HS-5 (cell line): ENCODE measurements at places on chromosomes 3 and 15.
A peak's percentile ranks its signal among the peaks of the same experiment; 100 is the strongest.

- peak; percentile 18 for DNase-seq
These were observed 274.1 kb downstream of the OTOL1 start for GRCh38 chr3:161770484-161771386.

- no peak for DNase-seq
These were observed 57.8 kb downstream of the ZNF621 start for GRCh38 chr3:40582401-40583027.

DNA sequence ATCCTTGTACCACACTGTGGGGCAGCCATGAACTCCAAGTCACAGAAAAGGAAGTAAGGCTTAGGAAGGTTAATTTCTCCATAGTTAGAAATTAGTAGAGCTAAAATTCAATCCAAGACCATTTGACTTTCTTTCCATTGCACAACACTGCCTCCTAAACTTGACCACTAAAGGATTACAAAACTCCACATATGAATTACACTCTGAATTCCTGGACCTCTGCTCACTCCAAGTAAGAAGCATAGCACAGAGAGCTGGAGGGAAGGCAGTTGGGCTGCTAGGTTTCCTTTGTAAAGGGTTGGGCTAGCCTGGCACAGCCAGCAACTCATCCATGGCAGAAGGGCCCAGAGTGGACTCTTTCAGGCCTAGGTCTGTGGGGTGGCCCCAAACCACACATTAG lies 134.4 kb downstream of the MYLK start:
- peak; percentile 90 for DNase-seq

- no peak for DNase-seq
These were observed 256.2 kb downstream of the ZNF621 start for GRCh38 chr3:40780925-40781406.

DNA sequence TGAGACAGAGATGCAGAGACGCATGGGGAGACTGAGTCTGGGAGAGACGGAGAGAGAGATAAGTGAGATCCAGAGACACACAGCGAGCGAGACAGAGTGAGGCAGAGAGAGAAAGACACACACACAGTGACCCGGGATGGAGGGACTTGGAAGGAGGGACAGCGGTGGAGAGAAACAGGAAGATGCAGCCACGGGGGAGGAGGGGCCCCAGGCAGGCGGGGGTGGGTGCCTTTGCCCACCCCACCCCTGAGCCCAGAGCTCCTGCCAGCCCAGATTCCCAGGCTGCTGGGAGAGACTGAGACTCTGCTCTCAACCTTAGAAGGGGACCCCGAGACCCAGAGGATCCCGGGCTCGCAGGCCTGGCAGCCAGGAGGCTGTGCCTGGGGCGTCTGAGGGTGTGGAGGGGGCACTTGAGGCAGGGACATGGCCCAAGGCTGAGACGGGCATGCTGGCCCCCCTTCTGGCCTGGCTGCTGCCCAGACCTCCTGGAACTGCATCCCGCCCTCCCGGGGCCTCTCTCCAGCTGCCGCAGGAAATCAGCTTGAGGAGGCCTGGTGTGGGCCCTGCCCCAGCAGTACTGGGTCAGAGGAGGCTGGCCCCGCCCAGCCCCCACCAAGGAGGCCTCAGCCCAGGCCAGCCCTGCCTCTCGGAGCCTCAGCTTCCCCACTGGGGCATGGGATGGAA lies 18.1 kb downstream of the H1-8 start:
- DNase-seq = no peak

DNA sequence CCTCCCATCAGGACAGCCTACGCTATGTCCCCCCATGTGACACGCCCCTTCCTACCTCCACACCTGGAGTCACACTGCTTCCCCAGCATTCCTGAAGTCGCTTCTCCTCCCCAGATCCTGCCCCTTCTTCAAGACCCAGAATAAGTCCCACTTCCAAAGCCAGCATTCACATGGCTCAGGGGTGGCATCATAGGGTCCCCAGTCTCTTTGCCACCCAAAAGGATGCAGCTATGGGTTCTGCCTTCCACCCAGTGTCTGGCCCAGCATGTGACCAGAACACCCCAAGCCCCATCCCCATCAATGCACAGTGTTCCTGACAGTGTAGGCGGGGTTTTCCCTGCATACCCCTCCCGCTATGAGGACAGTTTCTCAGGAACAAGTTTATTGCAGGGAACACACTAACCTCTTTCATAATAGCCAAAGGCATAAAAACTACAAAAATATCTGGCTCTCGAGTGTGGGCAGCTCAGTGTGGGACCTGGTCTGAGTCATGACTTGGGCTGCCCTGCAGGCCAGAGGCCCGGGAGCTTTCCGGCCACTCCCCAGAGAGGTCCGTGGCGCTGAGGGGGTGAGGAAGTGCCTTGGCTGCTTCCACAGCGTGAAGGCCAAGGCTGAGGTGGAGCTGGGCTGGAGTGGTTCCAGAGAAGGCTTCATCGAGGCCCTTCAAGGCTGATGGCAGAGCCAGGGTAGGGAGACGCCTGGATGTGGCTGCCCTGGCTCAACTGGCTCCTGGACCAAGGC lies 5.8 kb downstream of the ISLR start:
- peak; percentile 60 for DNase-seq

GRCh38 chr15:101147181-101147580 lies 104.7 kb downstream of the CHSY1 start:
- no peak for DNase-seq

GRCh38 chr3:39255503-39256325 lies 24.1 kb downstream of the CX3CR1 start:
- DNase-seq = no peak

- peak; percentile 82 for DNase-seq
These were observed 854 bp upstream of the COL8A1 start for GRCh38 chr3:99637368-99638111.

- no peak for DNase-seq
These were observed 198.0 kb downstream of the THRB start for GRCh38 chr3:24296441-24297205.

DNA sequence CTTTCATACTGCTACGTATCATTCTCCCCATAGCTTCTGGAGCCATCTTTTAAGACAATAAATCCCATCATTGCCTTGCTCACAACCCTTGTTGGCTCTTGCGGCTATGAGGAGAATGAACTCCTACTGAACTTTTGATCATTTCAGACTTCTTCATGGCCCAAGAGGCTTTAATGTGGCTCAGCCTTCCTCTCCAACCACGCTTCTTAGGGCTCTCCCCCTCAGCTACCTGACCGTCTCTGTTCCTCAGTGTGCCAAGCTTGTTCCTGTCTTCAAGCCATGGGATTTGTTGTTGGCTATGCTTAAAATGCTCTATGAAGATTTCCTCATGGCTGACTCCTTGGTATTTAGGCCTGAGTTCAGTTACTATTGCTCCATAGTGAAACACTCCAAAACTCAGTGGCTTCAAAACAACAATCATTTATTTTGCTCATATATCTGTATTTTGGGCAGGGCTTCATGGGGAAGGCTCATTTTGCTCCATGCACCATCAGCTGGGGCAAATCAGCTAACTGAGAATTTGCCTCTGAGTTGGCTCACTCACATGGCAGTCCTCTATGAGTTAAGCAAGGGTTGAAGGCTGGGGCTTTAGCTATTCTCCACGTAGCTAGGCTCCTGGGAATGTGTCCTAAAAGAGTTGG lies 47.5 kb downstream of the FOXL2 start:
- DNase-seq = no peak

- DNase-seq = no peak
These were observed 1158.9 kb upstream of the EPHA6 start for GRCh38 chr3:95655363-95655986.

DNA sequence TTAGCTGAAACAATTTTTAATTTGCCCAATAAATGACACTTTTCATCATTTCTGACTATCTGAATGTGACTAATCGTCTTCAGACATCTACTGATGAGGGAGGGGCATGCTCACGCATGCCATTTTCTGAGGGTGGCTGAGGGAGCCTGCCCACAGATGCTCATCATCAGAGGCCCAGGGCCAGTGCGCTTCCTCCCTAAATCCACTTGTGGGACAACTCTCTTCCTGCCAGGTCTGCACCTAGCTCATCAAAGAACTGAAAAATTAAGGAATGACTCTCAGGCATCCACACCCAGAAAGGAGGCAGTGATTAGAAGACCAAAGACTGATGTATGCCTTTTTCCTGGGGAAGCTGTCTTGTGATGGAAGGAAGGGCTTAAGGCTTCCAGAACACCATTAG lies 22.8 kb downstream of the RTP3 start:
- no peak for DNase-seq

- no peak for DNase-seq
These were observed 133.3 kb downstream of the ALCAM start for GRCh38 chr3:105499961-105500360.

GRCh38 chr3:28376424-28376823 lies 27.8 kb upstream of the AZI2 start:
- peak; percentile 58 for DNase-seq

DNA sequence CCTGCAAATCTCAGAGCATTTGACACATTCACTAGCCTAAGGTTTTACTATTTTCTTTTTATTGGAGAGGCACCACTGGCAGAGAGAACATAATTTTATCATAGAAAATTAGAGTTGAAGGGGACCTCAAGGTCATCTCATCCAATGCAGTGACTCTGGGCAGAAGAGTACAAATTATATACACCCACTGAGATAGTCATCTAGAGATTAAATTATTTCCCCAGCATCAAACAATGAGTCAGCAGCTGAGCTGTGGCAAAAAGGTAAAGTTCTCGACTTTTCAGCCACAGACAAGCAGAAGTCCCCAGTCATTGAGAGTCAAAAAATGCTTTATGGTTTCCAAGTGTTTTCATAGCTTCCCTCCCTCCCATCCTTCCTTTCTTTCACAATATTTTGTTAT lies 39.3 kb upstream of the SEMA6D start:
- DNase-seq = no peak

DNA sequence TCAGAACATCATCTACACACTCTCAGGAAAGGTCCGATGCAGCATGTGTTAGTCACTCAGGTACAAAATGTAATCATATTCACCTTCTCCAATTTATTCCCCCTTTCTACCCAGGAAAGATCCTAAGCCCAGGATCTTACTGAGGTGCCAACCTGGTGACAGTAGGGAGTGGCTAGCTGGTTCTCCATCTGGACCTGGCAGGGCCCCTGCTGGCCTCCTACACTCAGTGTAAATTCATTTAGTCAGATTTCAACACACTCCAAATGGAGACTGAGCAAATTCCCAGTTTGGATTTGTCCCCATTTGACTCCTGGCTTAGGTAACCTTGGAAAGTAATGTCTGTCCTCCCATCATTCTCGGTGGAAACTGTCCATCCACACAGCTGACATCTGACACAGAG lies 47.3 kb downstream of the SYNPR start:
- no peak for DNase-seq

- DNase-seq = no peak
These were observed 152.6 kb downstream of the DPH6 start for GRCh38 chr15:35393398-35393797.

DNA sequence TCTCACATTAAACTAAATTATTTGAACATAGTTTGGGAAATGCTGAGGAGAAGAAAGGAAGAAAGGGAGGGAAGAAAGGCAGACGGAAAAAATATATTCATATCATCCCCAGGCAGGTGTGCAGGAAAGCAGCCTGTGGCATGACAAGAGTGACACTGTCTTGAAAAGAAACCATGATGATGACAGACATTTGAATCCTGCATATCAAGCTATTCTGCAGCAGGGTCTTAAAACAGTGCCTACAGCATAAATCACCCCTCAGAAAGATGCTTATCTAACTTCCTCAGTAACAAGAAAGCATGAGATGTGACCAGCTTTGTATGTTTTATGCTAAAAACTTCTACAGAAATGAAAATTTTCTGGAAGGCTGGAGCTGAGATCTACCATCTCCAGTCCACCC lies 144.5 kb upstream of the GRM7 start:
- DNase-seq = no peak

- no peak for DNase-seq
These were observed 355.5 kb upstream of the SUCLG2 start for GRCh38 chr3:68009900-68010299.

DNA sequence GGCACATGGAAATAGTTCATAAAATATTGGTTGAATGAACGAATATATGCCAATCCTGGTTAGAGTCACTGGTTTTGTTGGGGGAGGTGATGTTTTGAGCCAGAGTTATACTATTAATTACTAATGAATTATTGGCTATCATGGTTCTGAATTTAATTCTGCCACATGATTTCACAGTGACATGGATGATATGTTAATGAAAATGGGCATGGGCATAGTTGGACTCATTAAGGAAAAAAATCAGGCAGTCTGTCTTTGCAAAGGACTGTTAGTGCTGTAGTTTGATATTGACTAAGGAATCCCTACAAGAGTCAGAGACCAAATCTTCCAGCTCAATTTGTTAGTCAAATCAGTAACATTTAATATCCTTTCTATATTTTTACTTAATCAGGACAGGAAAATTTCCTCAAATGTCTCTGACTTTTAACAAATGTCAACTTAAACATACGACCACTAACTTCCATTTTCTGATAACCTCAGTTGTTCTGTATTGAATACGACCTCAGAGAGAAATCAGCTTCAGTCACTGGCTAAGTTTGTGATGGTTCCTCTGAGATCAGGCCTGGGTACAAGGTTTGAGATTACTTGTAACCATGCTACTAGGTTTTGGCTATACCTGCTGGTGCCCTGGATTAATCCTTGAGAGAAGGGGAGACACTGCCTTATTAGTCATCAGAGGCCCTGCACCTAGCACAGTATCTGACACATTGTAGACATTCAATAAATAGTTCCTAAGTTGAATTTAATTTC lies 13.3 kb downstream of the NFKBIZ start:
- DNase-seq = no peak

DNA sequence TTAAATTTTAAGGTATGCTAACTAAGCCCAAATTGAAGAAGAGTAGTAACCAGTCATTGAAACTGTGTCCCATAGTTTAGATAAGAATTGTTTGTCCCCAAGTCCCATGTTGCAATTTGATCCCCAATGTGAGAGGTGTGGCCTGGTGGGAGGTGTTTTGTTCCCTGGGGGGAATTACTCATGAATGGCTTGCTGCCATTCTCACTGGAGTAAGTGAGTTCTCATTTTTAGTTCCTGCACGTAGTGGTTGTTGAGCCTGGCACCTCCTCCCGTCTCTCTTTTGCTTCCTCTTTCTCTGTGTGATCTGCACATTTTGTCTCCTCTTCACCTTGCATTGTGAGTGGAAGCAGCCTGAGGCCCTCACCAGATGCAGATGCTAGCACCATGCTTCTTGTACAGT lies 1271.0 kb downstream of the NSUN3 start:
- no peak for DNase-seq

- no peak for DNase-seq
These were observed 38.0 kb upstream of the NEDD4 start for GRCh38 chr15:56031402-56031801.

GRCh38 chr3:86993704-86994103 lies 2.8 kb upstream of the VGLL3 start:
- no peak for DNase-seq

GRCh38 chr3:68878322-68878721 lies 54.0 kb downstream of the TAFA4 start:
- peak; percentile 3 for DNase-seq

DNA sequence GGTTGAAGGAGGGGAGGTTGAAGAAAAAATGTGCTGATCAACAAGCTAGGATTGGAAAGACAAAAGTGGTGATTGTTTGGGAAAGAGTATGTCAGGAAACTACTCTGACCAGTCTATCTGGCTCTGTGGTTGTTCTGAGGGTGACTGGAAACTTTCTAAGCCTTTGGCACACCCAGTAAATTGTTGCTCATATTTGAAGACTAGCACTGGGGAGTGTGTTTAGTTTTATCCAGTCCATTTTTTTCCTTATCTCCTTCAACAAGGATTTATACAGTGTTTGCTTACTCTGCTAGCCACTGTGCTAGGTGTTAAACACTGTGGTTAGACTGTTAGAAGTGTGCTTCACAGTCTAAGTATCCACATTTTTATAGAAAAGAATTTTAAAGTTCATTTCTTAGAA lies 28.8 kb downstream of the PPM1L start:
- no peak for DNase-seq

GRCh38 chr15:64525828-64526530 lies 65.6 kb downstream of the ZNF609 start:
- no peak for DNase-seq

GRCh38 chr3:101478980-101479379 lies 34.0 kb downstream of the SENP7 start:
- no peak for DNase-seq
